Heart right ventricle (tissue), 16 donors: ENCODE measurements at places on chromosomes 4 and X. TPM values are rescaled to one million over a fixed set of nuclear protein-coding genes. Genes with fewer than 3 reads are reported as not detected.

The RBMXL3 gene
- not detected for polyA plus RNA-seq

The P2RY4 gene
- polyA plus RNA-seq, result not detected

The PAGE2B gene
- not detected for polyA plus RNA-seq

The RNF212 gene
- 0.29 TPM for polyA plus RNA-seq

The HPSE gene
- 0.15 TPM for polyA plus RNA-seq

The DOCK11 gene
- 3.0 TPM for polyA plus RNA-seq

The NDNF gene
- 2.8 TPM for polyA plus RNA-seq

The KCND1 gene
- polyA plus RNA-seq, result 0.44 TPM

The RGN gene
- polyA plus RNA-seq, result 2.1 TPM

The PWWP3B gene
- polyA plus RNA-seq, result 2.9 TPM

DNA sequence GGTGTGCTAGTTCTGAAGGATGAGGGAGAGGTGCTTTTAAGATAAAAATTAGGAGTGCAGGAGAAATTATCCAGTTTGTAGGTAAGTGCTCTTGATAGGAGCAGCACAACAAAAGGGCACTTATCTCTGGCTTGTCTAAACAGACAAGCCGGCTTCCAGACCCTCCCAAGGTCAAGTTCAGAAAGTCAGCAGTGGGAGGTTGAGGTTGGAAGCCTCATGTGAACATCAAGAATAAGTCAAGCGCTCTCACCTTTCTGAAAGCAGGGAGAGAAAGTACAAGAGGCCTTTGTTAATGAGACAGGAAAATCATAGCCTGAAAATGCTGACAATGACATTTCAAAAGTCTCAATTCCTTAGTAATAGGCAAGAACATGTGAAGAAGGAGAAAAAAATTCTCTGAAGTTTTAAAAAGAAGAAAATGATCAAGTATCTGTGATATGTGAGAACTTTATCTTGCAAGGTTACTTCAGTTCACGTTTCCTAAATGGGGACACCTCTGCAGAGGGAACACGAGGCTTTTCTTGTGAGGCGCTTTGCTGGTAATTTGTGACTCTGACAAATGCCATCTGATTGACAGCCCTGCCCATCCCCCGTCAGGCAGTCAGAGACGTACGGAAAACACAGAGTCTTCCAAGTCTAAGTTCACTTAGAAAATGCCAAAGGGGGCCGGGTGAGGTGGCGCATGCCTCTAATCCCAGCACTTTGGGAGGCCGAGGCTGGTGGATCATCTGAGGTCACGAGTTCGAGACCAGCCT, 62.2 kb downstream of the TIGD2 start:
- DNase-seq, result no peak

DNA sequence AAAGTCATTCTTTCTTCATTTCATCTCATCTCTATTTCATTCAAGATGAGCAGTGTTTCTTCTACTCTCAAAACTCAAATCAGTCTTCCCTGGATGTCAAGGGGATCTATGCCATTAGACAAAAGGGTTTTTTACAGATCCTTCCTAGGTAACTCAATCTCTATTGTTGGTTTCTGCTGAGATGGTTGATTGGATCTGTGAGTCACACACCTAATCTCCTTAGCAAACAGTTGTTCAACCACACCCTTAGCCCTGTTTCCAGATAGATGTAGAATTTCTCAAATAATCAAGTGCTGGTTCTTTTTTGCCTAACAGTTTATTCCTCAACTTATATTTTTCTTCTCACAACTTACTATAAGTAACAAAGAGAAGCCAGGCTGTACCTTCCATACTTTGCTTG, 200.5 kb downstream of the KDR start:
- DNase-seq, result no peak

DNA sequence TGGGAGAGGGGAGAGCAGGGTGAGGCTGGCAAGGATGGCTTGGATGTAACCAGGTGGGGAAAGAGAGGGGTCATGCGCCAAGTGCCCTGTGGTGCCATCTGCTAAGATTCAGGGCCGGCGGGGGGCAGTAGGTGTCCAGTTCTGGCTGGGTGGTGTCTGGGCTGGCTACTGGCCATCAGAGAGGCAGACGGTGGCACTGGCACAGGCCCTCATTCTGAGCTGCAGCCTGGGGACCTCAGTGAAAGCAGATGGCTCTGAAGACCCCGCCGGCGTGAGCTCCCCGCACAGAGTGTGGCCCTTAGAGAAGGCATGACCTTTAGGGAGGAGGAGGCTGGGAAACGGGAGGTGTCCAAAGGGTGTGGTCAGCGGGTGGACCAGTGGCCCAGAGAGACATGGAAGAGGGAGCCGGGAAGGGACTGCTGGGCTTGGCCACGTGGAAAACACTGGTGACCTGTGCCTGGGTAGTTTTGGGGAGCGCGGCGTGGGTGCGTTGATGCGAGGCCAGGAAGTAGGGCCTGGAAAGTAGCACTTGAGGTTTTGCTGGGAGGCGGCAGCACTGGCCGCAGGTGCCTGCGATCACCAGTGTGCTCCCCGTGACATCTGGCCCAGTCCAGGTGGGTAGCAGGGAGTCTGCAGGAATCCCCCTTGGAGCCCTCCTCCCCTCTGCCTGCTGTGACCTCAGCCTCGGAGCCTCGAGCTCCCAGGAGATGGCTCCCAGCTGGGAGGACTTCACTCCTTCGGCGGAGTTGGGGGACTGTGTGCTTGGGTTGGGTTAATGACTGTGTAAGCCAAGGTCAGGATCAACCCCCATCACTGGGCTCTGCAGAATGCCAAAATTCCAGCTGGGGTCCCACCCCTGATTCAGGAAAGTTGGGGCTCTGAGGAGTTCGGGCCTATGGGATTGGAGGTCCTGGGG, 9.3 kb upstream of the SH3TC1 start:
- DNase-seq, result no peak

DNA sequence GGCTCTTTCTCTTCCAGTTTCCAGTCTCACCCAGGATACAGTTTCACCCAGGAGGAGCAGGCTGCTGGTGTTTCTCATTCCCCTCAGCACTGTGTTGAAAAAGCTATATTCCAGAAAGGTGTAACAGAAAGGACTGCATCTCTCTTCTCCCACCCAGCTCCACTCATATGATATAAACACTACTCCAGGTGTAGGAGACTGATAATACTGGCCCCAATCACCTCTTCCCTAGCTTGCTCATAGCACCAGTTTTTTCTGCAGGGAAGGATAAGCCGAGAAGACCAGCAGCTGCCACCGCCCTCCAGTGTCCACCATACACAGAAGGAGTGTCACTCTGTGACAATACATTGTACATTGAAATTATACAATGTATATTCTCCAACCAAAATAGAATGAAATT, 105.5 kb upstream of the STK26 start:
- DNase-seq, result no peak

DNA sequence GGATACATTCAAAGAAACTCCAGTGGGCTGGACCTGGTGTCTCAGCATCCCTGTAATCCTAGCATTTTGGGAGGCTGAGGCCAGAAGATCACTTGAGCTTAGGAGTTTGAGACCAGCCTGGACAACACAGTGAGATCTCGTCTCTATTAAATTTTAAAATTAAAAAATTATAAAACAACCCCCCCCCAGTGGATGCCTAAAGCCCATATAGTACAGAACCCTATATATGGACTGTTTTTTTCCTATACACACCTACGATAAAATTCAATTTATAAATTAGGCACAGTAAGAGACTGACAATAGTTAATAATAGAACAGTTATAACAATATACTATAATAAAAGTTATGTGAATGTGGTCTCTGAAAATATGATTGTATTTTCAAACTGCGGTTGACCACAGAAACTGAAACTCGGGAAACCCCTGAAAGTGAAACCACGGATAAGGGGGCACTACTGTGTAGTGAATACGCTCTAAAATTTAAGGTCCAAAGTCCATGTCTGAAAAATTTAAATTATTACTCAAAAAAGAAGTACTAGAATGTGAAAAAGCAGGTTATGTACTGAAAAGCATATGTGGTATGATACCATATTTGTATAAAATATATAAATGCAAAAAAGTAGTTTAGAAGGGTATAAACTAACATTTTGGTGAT, 2.0 kb downstream of the SMIM14 start:
- peak; percentile 21 for DNase-seq

- no peak for DNase-seq
These were observed 107.2 kb downstream of the SATL1 start for GRCh38 chrX:85136409-85136808.

DNA sequence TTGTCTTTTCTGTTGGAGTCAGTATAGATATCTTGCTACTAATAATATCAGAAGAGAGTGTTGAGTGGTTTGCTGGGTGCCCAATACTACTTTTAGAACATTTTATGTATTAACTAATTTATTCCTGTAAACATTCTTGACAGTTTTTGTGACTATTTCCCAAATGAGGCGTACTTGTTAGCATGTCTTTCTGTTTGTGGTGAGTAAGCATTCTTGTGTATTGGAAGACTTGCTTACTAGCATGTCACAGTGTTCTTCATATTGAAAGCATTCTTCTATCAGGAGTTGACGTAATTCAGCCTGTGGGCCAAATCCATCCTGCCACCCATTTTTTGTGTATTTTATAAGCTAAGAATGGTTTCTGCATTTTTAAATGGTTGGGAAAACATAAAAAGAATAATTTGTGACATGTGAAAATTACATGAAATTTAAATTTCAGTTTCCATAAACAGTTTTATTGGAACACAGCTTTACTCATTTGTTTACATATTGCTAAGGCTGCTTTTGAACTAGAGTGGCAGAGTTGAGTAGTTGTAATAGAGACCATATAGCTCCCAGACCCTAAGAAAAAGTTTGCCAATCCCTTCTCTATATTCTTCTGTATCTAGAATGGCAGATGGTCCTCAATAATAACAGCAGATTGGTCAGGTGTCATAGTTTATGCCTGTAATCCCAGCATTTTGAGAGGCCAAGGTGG, 20.4 kb downstream of the REPS2 start:
- DNase-seq, result no peak

DNA sequence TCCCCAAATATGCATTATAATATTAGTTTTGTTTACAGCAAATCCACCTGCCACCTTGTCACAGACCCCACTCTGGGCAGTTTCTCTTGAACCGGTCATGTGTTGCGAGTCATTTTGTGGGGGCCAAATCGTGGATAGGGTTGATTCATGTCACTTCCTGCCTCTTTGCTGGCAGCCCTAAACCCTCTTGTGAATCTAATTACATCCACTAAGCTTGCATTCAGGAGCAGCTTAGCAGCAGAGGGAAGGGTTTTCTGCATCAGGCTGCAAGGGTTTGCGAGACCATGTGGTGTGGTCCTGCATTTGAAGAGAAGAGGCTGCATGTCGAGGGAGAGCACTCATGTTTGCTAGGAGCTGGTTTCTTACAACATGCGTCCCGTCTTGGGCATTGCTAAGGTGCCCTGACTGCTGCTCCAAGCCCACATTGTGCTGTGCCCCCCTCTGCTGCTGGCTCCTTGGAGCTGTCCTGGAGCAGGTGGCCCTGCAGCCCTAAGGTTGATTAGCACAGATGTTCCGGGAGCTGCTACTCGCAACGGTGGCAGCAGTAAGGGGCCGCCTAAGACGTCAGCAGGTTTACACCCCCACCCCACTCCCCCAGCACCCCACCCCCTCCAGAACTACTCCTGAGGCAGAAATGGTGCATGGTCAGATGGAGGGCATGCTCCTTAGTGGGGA, 88.9 kb upstream of the CLDN34 start:
- DNase-seq, result no peak

GRCh38 chrX:18598413-18598812, 73.5 kb downstream of the RS1 start:
- DNase-seq, result no peak

DNA sequence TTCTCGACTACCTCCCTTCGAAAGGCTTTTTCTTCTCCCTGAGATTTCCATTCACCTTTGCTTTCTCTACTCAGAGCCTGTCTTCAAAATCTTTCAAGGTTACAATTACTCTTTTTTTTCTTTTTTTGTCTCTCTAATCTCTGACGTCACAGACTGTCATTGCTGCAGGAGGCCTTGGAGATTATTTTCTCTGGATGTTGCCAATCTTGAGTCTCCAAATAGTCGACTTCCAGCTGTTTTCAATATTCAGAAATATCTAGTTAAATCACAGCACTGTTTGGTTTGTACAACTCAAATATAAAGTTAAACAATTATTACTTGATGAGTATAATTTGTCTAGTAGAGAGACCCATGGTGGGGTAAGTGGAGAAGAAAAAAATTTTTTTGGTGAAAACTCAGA, 359.0 kb upstream of the BOD1L1 start:
- no peak for DNase-seq
